HL-60 (cell line): ENCODE measurements at places on chromosomes 16 and 17.

- no peak for DNase-seq
Measured at GRCh38 chr17:81884520-81884919, 6.9 kb downstream of the ALYREF start.

DNA sequence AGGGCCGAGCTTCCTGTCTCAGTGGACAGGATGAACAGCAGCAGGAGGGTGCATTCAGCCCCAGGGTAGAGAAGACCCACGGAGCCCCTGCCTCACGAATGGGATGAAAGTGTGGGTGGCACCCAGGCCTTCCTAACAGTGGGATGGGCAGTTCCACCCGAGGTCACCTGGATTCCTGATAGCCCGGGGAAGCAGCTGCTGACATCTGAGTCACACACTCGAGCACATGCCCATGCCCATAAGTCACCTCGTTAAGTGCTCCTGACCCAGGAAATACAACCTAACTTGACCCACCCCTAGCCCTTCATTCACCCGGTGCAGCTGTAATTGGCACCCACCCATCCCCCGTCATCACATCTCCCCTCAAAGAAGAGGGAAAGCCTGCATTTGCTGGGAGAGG, 85.3 kb upstream of the FOXF1 start:
- DNase-seq, result no peak

DNA sequence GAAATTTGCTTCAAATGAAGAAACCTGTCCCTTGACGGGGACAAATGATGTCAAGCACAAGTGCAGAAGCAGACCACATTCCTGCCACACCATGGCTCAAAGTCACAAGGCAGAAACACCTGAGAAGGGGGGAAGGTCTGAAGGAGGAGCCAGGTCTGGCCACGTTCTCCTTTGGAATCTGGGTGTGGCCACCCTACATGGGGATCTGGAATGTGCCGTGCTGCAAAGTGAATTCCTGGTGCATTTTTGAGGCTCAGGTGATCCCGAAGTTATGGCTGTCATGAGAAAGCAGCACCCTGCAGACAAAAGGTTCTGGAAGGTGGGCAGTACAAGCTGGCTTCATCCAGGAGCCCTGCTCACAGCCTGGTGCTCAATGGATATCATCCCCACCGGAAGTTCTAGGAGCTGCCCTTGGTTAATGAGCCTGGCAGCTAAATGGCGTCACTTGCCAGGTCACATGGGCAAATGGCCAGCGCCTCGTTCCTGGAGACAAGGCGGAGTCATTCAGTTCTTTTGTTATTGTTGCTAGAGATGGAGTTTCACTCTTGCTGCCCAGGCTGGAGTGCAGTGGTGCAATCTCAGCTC, 20.1 kb upstream of the ADCY9 start:
- DNase-seq, result no peak

- no peak for DNase-seq
Measured at GRCh38 chr17:45003877-45004276, 35.8 kb upstream of the C1QL1 start.

- DNase-seq, result peak; percentile 59
Measured at GRCh38 chr17:2123375-2124251, 68.7 kb downstream of the HIC1 start.

DNA sequence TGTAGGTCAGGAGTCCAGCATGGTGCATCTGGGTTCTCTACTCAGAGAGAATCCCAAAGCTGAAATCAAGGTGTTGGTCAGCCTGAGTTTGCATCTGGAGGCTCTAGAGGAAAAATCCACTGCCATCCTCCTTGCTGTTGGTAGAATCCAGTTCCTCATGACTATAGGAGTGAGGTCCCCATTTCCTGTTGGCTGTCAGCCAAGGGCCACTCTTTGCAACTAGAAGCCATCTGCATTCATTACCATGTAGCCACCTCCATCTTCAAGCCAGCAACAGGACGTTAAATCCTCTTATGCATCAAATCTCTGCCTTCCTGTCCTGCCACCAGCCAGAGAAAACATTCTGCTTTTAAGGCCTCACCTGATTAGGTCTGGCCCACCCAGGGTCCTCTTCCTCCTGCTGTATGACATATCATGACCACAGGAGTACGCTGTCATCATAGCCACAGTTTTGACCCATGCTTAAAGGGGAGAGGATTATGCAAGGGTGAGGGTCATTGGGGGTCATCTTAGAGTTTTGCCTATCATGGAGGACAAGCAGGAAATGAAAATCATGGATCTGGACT, 40.5 kb downstream of the DNAH9 start:
- no peak for DNase-seq

GRCh38 chr17:47888293-47888692, 7.7 kb upstream of the SP2 start:
- DNase-seq, result no peak

GRCh38 chr17:45135978-45136791, 698 bp downstream of the ACBD4 start:
- no peak for DNase-seq

DNA sequence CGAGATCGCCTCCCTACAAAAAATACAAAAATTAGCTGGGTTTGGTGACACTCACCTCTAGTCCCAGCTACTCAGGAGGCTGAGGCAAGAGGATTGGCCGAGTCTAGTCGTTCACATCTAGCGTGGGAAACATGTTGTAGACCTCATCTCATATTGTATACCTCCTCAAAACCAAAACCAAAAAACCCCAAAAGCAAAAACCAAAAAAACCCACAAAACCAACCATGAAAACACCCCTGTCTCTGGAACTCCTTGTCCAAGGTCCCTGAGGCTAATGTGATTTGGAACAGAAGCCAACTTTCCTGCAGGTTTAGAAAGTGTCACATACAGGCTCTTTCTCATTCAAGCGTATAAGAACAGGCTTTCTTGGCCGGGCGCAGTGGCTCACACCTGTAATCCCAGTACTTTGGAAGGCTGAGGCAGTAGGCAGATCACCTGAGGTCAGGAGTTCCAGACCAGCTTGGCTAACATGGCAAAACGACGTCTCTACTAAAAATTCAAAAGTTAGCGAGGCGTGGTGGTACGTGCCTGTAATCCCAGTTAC, 29.0 kb downstream of the RAB11FIP3 start:
- no peak for DNase-seq

GRCh38 chr17:46854948-46855347, 3.6 kb downstream of the WNT9B start:
- DNase-seq, result no peak

- no peak for DNase-seq
Measured at GRCh38 chr16:9138021-9138680, 46.7 kb downstream of the HAPSTR1 start.

- DNase-seq, result no peak
Measured at GRCh38 chr17:74133740-74134139, 69.7 kb upstream of the RPL38 start.

DNA sequence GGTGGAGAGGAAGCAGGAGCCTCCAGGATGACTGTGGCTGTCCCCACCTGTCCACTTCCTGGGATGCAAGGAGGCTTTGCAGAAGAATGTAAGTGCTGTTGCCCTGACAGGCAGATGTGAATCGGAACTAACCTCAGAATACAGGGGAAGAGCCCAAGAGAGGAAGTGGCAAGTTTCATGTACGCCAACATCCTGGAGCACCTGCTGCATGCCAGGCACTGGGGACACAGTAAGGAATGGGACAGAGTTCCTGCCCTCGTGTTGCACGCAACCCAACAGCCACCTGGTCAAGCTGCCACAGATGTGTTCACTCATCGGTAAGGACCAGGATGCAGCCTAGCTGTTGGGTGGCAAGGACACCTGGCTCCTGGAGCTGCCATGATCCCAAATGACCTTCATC, 98.6 kb upstream of the RPL38 start:
- DNase-seq, result no peak

- DNase-seq, result no peak
Measured at GRCh38 chr17:75163074-75163473, 8.8 kb upstream of the JPT1 start.

DNA sequence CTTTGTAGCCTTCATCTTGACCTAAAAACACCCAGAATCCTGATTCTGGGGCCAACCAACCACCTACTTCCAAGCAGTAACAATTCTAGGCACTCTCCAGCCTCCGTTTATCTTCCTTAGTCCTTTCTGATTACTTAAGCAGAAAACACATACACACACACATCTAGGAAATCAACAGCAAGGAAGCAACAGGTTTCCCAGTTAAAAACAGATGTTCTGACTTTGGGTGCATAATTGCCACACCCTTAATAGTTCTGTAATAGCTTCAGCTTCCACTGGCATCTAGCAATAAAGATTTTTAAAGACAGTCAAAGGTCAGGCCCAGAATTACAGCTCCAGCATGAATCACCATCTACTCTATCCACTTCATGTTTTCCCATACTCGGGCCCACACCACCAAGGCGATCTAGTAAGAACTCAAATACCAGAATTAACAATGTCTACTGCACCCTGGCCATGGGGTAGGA, 2.6 kb downstream of the ARHGAP17 start:
- DNase-seq, result no peak

DNA sequence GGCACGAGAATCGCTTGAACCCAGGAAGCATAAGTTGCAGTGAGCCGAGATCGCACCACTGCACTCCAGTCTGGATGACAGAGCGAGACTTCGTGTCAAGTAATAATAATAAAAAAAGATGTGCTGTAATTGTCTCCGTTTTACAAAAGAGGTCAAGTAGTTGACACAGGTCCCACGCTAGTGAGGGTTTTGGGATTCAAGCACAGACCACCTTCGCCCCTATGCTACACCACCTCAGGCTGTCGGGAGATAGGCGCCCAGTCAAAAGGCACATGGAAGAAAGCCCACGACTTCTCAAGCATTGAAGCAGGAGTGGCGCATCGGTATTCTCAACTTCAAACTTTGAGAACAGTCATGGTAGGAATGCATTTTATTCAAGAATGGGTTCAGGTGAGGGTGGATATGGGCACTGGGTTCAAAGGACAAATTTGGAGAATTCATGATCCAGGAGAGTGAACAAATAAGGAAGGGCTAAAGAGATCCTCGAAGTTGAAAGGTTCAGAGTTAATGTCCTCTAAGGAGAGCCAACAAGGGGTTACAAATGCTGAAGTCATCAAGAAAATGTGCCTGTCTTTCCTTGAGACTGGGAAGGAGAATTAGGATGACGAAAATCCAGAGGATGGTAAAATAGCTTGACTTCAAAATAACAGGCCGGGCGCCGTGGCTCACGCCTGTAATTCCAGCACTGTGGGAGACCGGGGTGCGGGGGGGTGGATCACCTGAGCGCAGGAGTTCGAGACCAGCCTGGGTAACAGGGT, 1.4 kb upstream of the AMZ2 start:
- DNase-seq, result no peak

GRCh38 chr17:35799942-35800341, 4.5 kb upstream of the MMP28 start:
- no peak for DNase-seq

- DNase-seq, result no peak
Measured at GRCh38 chr17:77356690-77357201, 216.0 kb downstream of the SEC14L1 start.

- no peak for DNase-seq
Measured at GRCh38 chr16:67458121-67458641, 22.8 kb downstream of the ATP6V0D1 start.

- no peak for DNase-seq
Measured at GRCh38 chr16:68754084-68754792, 17.1 kb downstream of the CDH1 start.

DNA sequence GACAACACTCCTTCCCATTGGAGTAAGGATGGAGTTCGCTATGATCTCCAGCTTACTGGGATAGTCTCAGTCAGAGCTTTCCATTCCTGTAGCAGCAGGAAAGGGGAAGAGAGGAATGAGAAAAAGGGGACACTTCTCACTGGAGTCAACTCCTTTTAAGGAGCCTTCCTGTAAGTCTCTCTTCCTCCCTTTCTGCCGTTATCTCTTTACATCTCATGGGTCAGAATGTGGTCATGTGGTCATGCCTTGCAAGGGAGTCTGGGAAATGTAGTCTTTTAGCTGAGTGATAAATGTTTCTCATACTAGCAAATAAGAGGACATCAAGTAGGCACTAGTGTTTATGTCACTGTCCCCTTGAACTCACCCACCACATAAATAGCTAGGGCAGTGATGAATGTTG, 227.3 kb downstream of the HAPSTR1 start:
- no peak for DNase-seq

DNA sequence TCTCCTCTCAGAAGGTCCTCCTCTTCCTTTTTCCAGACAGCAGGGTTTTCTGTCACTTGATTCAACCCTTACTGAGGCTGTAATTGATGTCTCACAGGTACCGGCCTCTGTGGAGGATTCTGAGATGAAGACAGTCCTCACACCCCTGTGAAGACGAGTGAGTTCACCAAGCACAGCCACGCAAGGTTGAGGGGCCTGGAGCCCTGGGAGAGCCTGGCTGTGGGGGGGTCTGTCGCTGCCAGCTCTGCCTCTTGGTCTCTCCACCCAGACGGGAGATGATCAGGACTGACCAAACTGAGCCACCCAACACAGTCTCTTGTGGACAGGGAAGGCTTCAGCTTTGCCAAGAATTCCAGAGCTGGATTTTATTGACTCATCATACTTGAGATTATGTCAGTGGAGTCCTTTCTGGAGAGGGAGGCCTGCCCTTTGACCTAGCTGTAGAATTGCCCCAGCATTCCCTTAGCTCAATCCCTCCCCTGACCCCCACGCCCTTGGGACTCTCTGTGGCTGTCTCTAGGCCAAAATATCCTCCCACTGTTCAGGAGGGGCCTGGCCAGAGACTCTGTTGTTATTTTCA, 51.1 kb upstream of the CRHR1 start:
- no peak for DNase-seq

DNA sequence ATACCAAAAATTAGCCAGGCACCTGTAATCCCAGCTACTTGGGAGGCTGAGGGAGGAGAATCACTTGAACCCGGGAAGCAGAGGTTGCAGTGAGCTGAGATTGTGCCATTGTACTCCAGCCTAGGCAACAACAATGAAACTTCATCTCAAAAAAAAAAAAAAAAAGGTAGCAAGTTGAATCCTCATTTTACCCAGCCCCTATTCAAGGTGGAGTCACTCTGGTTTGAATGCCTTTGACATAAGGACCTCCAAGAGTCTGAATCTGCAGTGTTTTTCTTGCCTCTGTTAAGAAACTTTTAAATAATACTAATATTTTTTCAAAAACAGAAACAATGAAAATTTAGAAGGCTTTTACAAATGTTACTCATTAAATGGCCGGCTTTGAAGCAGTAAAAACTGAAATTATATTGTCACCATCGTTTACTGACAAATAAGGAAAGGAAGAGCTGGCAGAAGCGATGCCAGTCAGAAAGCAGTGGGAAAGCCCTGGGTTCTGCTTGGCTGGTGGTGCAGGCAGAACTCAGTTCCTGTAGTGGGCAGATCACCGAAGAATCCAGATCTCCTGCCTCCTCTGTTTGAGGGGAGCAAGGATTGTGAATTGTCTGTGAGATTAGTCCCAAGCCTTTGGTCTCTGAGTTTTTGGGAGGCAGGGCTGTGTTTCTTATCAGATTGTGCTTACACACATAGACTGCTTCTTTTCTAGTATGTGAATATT, 99.7 kb upstream of the HAS3 start:
- no peak for DNase-seq

DNA sequence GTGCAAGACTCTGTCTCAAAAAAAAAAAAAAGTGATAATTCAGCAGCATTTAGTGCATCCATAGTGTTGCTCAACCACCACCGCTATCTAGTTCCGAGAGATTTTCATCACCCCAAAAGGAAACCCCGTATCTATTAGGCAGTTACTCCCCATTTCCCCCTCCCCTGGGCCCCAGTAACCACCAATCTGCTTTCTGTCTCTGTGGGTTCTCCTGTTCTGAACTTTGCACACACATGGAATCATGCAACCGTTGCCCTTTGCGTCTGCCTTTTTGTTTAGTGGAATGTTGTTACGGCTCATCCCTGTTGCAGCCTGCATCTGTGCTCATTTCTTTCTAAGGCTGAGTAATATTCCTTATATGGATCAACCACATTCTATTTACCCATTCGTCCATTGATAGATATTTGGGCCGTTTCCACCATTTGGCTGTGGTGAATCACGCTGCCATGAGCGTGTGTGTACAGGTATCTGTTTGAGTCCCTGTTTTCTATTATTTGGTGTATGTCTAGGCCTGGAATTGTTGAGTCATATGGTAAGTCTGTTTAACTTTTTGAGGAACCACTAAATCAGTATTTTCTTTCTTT, 8.7 kb upstream of the SYNGR2 start:
- DNase-seq, result peak; percentile 69
